Sigmoid colon (tissue), 7 donors: ENCODE measurements at places on chromosomes 13 and 19. TPM values are rescaled to one million over a fixed set of nuclear protein-coding genes. Genes with fewer than 3 reads are reported as not detected.
A peak's percentile ranks its signal among the peaks of the same experiment; 100 is the strongest.

DNA sequence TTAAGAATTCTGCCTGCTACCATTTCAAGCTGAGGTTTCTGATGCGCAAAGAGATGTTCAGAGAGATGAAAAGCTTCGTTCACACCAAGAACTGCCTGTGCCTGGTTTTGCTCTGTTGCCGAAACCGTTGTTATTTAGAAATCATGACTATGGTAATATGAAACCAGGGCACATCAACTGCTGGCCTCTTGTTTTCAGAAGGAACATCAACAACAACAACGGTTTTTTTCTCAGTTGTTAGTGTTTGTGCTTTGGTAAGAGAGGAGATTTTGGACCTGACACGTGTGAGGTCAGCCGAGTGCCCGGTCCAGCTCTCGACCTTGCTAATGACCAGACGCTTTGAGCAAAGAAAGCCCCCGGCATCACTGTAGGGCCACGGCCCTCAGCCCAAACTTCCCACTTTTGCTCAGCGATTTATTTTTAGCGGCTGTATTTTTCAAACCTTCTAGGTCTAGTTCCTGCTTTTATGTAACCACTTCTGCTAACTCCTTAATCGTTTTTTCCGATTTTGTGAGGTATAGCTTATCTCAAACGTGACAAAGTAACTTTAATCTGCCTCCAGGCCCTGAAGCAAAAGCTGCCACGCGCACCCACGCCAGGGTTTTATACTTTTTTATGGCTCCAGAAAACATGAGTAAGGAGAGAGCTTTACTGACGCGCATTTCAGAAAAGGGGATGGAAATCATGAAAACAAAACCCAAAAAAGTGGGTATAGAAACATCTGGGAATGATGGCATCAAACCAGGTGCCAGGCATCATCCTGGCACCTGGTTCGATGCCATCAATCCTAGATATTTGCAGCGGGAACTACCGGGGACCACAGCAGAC, 42.0 kb downstream of the KLF2 start:
- DNase-seq: peak; percentile 48

GRCh38 chr13:98740131-98740530, 12.3 kb downstream of the SLC15A1 start:
- DNase-seq: no peak

DNA sequence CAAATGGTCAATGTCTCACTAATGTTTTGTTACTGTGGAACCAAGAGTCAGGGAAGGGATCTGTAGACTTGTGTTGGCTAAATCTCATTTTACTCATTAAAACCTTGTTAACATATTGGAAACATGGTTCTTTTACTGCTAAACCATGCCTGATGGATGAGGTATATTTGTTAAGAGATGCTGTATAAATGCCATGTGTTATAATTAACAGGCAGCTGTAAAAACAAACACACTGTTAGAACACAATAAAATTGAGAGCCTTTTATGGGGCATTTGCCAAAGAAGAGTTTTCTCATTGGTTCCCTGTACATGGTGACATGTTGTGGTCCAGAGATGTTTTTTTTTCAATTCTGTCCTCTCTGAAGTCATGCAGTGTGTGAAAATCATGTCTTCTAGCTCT, 121.9 kb downstream of the ESD start:
- DNase-seq: no peak

GRCh38 chr19:53357821-53358581, 7.5 kb upstream of the ZNF525 start:
- DNase-seq: no peak

GRCh38 chr13:43054803-43055802, 31.7 kb downstream of the DNAJC15 start:
- no peak for DNase-seq

ZNF525 gene
- 7.5 TPM for total RNA-seq

C19orf53 gene
- total RNA-seq: 189 TPM

FGF21 gene
- total RNA-seq: not detected

CRX gene
- not detected for total RNA-seq

ATP7B gene
- total RNA-seq: 8.1 TPM

POSTN gene
- total RNA-seq: 128 TPM
